Vagina (tissue), 2 donors: ENCODE measurements at places on chromosomes 6 and 20.

- no peak for DNase-seq
Observed at GRCh38 chr6:32203426-32204267, 11.2 kb upstream of the GPSM3 start.

- no peak for DNase-seq
Observed at GRCh38 chr6:159260208-159260607, 91.0 kb downstream of the FNDC1 start.

DNA sequence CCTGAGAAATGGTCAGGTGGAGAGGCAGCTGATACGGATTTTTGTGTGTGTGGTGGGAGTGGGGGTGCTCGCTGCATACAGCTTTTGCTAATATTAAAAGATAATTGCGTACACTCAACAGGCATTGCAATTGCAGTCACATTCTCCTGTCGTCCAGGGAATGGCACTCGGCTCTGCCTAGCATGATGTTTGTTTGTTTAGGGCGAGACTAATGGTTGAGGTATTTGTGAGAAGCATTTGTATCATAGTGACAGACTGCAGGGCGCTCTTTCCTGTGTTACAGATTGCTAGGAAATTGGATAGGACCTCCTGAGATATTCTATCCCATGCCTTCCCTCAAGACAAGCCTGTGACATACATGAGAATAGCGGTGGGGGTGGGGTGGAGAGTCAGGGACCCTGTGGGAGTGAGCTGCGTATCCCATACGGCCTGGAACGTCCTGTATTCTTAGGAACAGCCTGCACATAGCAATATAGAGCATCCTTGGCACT is 207.4 kb downstream of the SOX4 start:
- DNase-seq: no peak

- no peak for DNase-seq
Observed at GRCh38 chr6:10749734-10750133, 2.1 kb downstream of the TMEM14B start.

- DNase-seq: no peak
Observed at GRCh38 chr6:147384029-147384428, 124.5 kb upstream of the SAMD5 start.

DNA sequence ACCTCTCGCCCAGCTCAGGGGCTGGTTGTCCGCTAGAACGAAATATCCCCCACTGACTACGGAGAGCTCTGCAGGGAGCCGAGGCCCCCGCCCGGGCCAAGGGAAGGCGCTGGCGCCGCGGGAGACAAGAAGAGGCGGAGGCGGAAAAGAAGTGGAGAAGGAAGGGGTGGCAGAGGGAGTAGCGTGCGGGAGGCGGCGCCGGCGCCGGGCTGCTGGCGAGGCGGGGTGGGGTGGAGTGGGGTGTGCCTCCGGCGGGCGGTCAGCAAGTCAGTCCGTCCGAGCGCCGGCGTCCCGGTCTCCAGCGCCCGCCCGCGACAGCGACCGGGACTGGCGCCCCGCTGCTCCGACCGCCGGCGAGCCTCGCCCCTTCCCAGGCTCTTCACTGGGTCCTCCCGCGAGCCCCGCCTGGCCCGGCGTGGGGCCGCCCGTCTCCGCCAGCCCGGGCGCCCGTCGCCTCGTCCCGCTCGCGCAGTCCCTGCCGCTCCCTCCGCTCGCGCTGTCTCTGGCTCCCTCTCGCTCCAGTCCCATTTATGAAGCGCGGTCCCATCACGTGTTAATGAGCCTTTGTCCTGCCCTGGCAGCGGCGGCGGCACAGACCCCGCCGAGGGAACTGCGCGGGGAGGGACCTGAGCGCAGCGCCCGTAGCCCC is at the start of gene CNR1:
TSS of gene CNR1 (minus strand) at position 504 of the 649 bp plus-strand sequence. CDS start 21,073 bp downstream, outside the sequence.
- no peak for DNase-seq

DNA sequence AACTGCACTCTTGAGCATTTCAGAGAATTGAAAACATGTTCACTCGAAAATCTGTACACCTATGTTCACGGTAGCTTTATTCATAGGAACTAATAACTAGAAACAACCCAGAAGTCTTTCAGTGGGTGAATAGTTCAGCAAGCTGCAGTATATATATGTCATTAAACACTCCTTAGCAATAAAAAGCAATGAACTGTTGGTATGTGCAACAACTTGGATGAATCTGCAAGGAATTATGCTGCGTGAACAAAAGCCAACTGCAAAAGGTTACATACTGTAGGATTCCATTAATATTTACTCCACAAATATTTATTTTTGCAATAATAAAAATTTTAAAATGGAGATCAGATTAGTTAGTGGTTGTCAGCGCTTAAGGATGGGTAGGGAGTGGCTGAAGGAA is 22.1 kb upstream of the FKBP1A start:
- no peak for DNase-seq

- DNase-seq: no peak
Observed at GRCh38 chr20:33352258-33353012, 48.9 kb downstream of the CDK5RAP1 start.

DNA sequence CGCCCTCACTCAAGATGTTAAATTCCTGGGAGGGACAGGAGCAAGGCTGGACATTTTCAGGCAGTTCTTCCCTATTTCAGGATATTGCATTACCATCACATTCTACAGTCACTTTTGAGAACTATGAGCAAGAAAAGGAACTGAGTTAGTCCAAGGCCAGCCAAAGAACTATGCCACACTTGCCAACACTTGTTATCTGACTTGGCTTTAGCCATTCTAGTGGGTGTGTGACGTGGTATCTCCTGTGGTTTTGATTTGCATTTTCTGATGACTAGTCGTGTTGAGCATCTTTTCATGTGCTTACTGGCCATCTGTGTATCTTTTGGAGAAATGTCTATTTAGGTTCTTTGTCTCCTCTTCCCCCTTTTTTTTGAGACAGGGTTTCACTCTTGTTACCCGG is 12.0 kb downstream of the XRN2 start:
- DNase-seq: no peak

- DNase-seq: no peak
Observed at GRCh38 chr20:37346535-37347346, 801 bp downstream of the SRC start.

DNA sequence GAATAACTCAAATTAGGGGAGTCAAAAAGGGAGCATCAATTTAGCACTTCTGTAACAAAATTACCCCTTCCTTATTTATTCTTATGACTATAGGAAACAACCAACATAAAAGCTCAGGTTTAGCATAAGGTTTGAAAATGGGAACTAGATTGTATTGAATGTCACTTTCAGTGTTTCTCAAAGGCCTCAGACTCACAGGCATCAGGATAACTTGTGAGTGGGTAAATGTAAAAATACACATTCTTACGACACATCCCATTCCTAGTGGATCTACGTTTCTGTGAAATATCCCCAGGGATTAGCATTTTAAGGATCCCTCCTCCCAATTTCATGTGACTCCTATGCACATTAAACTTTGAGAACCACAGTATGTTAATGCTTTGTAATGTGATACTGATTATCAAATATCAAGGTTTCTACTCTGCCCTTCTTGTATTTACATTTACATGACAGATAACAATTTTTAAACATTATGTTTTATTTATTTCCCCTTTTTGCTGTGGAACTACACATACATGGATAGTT is 114.8 kb downstream of the HS3ST5 start:
- no peak for DNase-seq
